Dorsolateral prefrontal cortex (tissue), 122 donors: ENCODE measurements at places on chromosomes 11 and 22. TPM values are rescaled to one million over a fixed set of nuclear protein-coding genes. Genes with fewer than 3 reads are reported as not detected.

Gene VSIG10L2
- total RNA-seq = not detected

Gene GRM5
- total RNA-seq = 107 TPM

DNA sequence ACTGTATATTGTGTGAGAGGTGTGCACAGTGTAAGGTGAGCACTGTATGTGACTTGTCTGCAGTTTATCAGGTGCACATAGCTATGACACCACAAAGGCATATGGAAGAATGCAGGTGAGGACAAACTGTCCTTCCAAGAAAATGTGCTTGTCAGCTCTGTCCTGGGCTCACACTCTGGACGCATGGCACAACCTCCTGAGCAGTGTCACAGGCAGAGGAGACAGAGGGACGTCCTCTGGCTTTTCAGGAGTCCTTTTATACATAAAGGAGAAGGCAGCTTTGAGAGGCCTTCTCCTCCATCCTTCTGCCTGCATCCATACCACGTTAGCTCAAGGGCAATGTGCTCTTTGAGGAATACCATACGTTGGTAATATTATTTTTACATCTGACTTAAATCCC, 7.5 kb upstream of the MYOD1 start:
- no peak for DNase-seq

GRCh38 chr22:50731811-50732624, 6.0 kb upstream of the ACR start:
- peak; percentile 30 for DNase-seq

DNA sequence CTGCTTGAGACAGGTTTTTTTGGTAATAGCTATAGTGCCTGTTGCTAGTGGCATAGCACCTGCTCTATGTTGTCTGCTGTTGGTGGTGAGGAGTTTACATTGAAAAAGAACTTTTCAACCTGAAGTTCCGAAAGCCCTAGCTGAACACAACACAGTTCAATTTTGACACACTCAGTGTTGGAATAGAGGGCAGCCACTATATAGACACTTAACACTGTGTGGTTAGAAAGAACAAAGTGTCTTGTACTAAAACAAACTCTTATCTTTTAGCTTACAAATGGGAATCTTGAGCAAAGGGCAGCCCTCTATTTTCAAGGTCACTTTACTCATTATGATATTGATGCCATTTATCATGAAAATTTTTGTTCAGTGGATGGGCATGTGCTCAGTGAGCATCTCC, 18.4 kb downstream of the TBCEL start:
- DNase-seq = no peak

DNA sequence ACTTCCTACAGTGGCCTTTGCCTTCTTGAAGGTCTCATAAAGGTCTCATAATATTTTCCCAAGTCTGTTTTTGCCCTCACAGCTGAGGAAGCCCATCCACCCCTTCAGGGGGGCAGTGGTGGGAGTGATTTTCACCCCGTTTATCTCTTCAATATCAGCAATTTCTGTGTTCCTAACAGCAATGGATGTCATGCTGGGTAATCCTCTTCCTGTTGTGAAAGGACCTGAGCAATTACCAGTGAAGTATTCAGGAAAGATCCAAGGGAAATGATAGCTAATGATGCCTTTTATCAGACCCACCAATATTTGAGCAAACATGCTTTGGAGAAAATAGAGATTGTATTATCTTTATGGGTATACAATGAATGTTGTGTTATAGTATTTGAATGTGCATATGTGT, 226.9 kb downstream of the INSC start:
- DNase-seq = no peak

DNA sequence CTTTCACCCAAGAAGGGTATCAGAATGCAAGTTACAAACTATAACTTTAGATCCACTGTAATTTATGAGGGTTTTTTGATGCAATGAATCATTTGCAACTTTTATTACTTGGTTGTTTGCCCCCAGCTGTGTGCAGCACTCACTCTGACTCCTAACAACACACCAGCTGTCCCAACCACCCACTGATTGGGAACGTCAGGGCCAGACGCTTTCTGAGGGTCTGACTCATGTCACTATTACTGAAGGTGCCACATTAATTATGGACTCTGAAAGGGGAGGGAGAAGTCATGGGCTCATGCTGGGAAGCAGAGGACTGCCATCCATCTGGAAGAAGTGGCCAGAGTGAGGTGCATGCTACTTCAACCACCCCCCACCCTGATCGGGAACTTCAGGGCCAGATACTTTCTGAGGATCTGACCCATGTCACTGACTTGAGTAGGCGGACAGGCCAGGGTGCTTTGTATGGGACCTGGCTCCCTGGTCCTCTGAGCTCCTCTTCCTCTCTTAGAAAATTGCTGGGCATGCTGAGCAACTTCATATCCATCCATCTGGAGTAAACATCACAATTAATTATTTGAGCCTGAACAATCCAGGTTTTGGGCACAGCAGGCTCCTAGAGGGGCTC, 44.9 kb upstream of the DRD2 start:
- DNase-seq = no peak

- DNase-seq = no peak
Measured at GRCh38 chr22:49829044-49829853, 1.6 kb upstream of the BRD1 start.

DNA sequence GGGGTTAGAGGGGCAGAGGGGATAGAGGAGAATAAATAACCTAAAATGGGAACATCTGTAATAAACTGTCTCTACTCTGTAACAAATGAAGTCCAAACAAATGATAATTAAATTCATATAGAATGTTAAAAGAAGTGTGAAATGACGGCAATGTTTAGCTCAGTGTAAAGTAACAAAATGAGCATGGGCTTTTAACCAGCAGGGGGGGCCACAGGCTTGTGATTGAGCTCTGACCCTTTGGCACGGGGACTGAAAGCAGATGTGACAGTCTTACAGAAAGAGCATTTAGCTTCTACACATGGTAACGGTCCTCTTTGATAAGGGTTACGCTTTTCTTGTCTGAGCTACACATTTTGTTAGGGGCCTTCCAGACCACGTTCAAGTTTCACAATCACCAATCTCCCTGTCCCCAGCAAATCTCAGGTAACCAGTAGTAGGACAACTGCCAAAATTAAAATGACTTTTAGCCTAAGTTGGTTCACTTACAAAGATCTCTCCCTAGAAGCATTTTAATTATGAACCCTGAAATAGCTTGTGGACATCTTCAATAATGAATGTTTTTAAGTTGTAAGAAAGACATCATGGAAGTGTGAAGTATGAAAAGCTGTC, 262.5 kb downstream of the DCDC1 start:
- peak; percentile 49 for DNase-seq

Gene ARHGAP8
- 2.2 TPM for total RNA-seq

- no peak for DNase-seq
Measured at GRCh38 chr22:48850658-48851287, 976.9 kb downstream of the BRD1 start.

Gene PVALB
- total RNA-seq = 111 TPM

Gene CTSW
- not detected for total RNA-seq

Gene RIBC2
- total RNA-seq = 2.2 TPM

- peak; percentile 64 for DNase-seq
Measured at GRCh38 chr11:107744736-107745135, 32.9 kb upstream of the SLN start.

Gene LRRC4C
- total RNA-seq = 62.7 TPM

- peak; percentile 25 for DNase-seq
Measured at GRCh38 chr22:44883011-44883421, 126.8 kb downstream of the PHF21B start.

DNA sequence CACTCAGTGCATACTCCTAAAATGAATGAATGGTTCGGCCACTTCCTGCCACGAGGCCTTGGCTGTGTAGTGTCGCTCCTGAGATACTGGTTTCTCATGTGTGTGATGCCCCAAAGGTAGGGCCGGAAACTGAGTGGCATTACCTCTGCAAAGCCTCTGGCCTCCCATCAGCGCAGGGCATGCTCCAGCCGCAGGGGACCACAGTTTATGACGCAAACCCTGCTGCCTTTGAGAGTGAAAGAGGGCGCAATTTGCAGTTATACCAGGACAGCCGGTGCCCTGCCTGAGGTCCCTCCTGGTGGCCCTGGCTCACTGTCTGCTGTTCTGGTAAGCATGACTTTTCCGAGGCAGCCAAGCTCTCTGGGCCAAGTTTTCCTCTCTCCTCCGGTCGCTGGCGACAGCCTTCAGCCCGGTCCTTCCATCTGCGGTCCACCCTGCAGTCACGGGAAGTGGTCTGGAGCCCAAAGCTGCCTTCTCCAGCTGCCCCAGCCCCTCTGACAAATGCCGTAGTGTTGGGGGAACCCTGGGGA, 2.4 kb upstream of the FGF3 start:
- DNase-seq = no peak

- DNase-seq = no peak
Measured at GRCh38 chr11:28168718-28169117, 60.5 kb downstream of the METTL15 start.

GRCh38 chr22:49016909-49017481, 810.7 kb downstream of the BRD1 start:
- DNase-seq = no peak

DNA sequence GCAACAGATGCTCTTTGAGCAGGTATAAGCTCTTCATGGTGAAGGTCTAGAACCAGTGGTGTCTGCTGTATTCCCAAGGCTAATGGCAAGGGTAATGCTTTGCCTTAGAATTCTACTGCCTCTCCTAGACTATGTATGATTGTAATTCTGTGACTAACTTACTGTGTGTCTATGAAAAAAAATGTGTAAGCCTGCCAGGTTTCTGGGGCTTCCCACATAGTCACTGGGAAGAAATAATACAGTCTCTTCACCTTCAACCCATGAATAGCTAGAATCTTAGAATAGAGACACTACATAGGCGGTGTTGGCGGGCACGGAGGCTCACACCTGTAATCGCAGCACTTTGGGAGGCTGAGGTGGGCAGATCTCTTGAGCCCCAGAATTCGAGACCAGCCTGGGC, 84.1 kb downstream of the C11orf91 start:
- no peak for DNase-seq

GRCh38 chr22:17964643-17965042, 59.7 kb downstream of the MICAL3 start:
- DNase-seq = no peak
